ENCODE measurements at places on chromosomes 7 and 10. TPM values are rescaled to one million over a fixed set of nuclear protein-coding genes. Genes with fewer than 3 reads are reported as not detected.

The SAMD9 gene
- 11.0 TPM for total RNA-seq

The MBL2 gene
- not detected for total RNA-seq

The TMEM26 gene
- total RNA-seq: 3.6 TPM

The PNLIPRP1 gene
- total RNA-seq: not detected

The IFIT2 gene
- 0.97 TPM for total RNA-seq

The PIP gene
- not detected for total RNA-seq

The NRAP gene
- not detected for total RNA-seq

The WNT16 gene
- not detected for total RNA-seq

The LRRD1 gene
- under 0.01 TPM for total RNA-seq

The SFTPD gene
- not detected for total RNA-seq

The PTCD1 gene
- total RNA-seq: 4.5 TPM

The OPN4 gene
- total RNA-seq: not detected

The ZKSCAN1 gene
- 32.8 TPM for total RNA-seq

The SPAM1 gene
- not detected for total RNA-seq

The CHN2 gene
- total RNA-seq: under 0.01 TPM

The H2BK1 gene
- not detected for total RNA-seq

The PON1 gene
- total RNA-seq: not detected

The ECHDC3 gene
- total RNA-seq: 2.6 TPM

The CCDC201 gene
- not detected for total RNA-seq

The CYP26C1 gene
- 0.32 TPM for total RNA-seq

The PTPRZ1 gene
- total RNA-seq: not detected

The PBLD gene
- 3.5 TPM for total RNA-seq

The ADCYAP1R1 gene
- total RNA-seq: 4.2 TPM

The SCART1 gene
- 0.76 TPM for total RNA-seq

The ZNF425 gene
- total RNA-seq: 1.2 TPM

The TMEM176B gene
- total RNA-seq: not detected

The UTF1 gene
- total RNA-seq: not detected

The ANLN gene
- total RNA-seq: 52.9 TPM

The LRIT1 gene
- not detected for total RNA-seq

The SNX10 gene
- 0.32 TPM for total RNA-seq

The CRYGN gene
- total RNA-seq: not detected

The TRIM73 gene
- 0.32 TPM for total RNA-seq

The BAIAP2L1 gene
- total RNA-seq: not detected

The TRIM74 gene
- total RNA-seq: 0.32 TPM

The ACSM6 gene
- not detected for total RNA-seq

The OR6B1 gene
- not detected for total RNA-seq

The ANKRD1 gene
- 1,657 TPM for total RNA-seq

The DENND2A gene
- total RNA-seq: 0.30 TPM

The SH2D4B gene
- 0.30 TPM for total RNA-seq

The AKR1E2 gene
- total RNA-seq: 26.1 TPM

The HOXA3 gene
- 1.4 TPM for total RNA-seq

The AKR1D1 gene
- total RNA-seq: not detected
